ENCODE measurements at places on chromosomes 1 and 21.
A peak's percentile ranks its signal among the peaks of the same experiment; 100 is the strongest.

- no peak for DNase-seq
Measured at GRCh38 chr1:211487082-211487481, 4.9 kb downstream of the RD3 start.

- DNase-seq, result no peak
Measured at GRCh38 chr1:18229625-18230024, 122.0 kb downstream of the IGSF21 start.

GRCh38 chr21:42535602-42536171 lies 22.0 kb downstream of the SLC37A1 start:
- DNase-seq, result no peak

GRCh38 chr1:87167157-87167789 lies 161.4 kb upstream of the LMO4 start:
- no peak for DNase-seq

DNA sequence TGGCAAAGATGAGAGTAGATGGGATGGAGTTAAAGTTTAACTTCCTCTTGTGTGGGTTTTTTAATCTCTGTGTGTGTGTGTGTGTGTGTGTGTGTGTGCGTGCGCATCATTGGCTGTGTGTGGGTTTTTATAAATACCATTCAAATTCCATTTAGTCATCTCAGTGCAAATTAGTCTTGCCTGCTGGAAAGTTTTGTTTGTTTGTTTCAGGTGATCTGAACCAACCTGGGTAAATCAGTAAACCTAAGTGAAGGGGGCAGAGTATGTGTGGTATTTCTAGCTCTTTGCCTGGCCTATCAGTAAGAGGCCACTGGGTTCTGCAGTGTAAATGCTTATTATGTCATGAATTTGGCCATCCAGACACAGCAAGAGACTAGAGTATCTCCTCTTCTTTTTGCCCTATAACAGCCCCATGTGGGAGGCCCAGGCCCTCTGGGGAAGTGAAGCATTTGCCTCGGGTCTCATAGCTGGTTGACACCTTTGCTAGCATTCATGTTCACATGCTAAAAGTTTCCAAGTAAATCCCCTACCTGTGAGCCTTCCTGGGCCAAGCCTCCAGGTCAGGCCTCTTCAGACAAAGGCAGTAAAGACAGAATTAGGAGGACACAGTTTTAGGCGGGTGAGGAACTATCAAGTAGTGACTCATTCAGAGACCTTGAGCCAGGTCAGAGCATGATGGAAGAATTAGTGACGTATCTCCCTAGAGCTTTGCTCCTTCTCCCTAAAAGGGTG lies 14.7 kb downstream of the INTS3 start:
- DNase-seq, result no peak

DNA sequence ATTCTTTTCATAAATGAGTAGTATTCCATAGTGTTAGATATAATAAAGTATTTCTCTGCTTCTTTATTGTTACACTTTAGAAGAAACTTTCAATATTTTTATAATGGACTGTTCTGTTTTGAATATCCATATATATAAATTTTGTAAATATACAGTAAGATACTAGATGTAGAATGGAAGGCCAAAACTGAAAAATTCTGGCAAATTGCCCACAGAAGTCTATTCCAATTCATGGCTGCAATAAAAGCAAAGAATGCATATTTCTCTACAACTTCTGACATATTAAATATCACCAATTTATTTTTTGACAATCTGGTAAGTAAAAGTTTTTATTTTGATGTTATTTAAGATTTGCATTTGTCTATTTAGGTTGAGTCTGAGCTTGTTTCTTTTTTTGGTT lies 532.5 kb downstream of the NCAM2 start:
- no peak for DNase-seq

DNA sequence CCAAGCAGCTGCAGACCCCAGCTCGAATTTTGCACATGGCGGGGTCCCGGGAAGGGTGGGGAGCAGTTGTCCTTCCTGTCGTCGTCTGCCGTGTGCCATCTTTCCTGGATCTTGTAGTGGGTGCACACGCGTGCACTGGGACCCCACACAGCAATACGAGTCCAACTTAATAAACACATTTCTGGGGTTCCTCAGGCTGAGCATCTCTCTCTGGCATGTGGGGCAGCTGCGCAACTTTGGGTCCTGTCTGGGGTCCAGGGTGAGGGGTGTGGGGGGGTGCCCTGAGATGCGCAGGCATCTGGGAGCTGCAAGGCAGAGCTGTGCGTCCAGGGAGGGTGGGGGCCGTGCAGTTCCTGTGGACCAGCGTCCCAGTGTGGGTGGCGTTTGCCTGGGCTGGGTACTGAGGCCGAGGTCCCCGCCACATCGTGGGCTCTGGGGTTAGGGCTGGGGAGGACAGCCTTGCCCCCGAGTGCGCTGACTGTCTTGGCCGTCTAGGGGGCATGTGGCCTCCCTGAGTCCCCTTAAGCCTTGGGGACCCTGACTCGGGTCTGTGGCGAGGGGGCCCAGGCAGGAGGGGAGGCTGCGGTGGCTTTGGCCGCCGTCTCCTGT lies 652 bp upstream of the PLEKHN1 start:
- DNase-seq, result no peak

DNA sequence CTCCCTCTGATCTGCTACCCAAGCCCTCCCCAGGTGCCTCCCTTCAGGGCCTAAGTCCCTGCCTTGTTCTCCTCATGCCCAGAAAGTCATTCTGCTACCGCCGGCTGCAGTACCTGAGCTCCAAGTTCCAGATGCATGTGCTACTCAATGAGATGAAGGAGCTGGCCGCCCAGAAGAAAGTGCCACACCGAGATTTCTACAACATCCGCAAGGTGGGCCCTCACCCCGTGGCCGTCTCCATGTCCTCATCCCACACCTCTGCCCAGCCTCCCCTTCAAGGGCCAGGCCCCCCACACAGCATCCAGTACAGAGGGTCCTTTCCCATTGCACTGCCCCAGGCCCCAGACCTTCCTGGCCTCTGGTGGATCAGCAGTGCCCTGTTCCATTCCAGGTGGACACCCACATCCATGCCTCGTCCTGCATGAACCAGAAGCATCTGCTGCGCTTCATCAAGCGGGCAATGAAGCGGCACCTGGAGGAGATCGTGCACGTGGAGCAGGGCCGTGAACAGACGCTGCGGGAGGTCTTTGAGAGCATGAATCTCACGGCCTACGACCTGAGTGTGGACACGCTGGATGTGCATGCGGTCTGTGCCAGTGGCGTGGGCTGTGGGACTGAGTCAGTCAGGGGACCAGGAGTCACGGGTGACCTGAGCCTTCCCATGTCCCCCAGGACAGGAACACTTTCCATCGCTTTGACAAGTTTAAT lies 8.2 kb downstream of the AMPD2 start:
- no peak for DNase-seq

DNA sequence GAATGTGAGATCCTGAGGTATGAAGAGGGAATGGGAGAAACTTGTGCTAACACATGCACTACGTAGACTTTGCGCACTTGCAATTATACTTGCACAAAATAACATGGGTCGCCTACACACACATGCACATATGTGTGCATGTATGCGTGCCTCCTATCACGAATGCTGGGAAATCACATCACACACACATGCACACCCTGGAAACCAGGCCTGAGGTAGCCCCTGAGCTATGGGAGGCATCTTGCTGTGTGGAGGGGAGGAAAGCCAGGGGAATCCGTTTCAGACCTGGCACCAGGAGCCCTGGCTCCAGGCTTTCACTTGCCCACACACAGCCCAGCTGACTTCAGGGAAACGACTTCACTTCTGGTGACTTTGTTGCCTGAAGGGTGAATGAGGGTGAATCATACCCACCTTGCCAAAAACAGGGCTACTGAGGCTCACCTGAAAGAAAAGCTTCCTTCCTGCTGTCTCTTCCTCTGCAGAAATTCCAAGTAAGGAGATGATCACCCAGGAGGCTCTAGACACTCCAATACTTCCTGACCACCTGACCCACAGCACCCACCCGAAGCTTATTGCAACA lies 136.0 kb upstream of the NGF start:
- DNase-seq, result no peak

- DNase-seq, result no peak
Measured at GRCh38 chr1:162323023-162323422, 53.6 kb downstream of the SPATA46 start.

- no peak for DNase-seq
Measured at GRCh38 chr1:33270808-33271465, 14.6 kb downstream of the ZNF362 start.

- DNase-seq, result no peak
Measured at GRCh38 chr1:226706684-226707083, 32.4 kb downstream of the ITPKB start.

GRCh38 chr1:160131803-160132565 lies 16.4 kb downstream of the ATP1A2 start:
- no peak for DNase-seq

GRCh38 chr1:62333441-62333840 lies 14.2 kb upstream of the KANK4 start:
- no peak for DNase-seq

DNA sequence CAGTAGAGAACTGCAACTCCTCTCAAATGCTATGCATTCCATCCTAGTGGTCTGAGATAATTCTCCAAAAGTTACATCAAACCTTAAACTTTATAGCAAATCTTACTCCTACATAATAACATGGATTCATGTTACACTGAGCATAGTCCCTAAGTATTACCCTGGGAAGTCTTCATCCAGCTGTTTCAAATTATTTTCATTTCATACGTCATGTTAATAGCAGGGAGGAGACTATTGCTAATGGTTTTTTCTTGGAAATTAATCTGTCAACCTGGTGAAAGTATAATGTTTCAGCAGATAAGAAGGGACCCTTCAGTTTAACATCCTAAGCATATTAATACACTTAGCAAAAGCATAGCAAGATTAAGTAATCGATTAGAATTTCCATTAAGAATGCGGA lies 318.1 kb downstream of the USP25 start:
- DNase-seq, result no peak

GRCh38 chr1:23478896-23479665 lies 4.9 kb downstream of the ASAP3 start:
- peak; percentile 50 for DNase-seq

GRCh38 chr1:36156329-36157114 lies 562 bp downstream of the MAP7D1 start:
- peak; percentile 33 for DNase-seq

All from A549 (cell line).